Chondrocyte (in vitro differentiated cells): ENCODE measurements at places on chromosomes 5 and 9. TPM values are rescaled to one million over a fixed set of nuclear protein-coding genes. Genes with fewer than 3 reads are reported as not detected.

The PCDHGA5 gene
- total RNA-seq, result 0.15 to 0.48 TPM (median 0.27 TPM) in 3 replicates

The PCDHGC5 gene
- 1.7 to 3.6 TPM (median 2.0 TPM) in 3 replicates for total RNA-seq

GRCh38 chr9:98536542-98537173, 172.1 kb downstream of the GABBR2 start:
- no peak for DNase-seq
- H3K27me3 ChIP-seq, result peaks cover 21% of the 10 kb centered on the region
- no peak overlapping the region for H3K4me3 ChIP-seq

GRCh38 chr5:132639706-132640130, 18.3 kb upstream of the IL13 start:
- DNase-seq, result no peak
- no peak overlapping the region for H3K4me3 ChIP-seq
- H3K4me1 ChIP-seq, result peaks cover 3% of the 10 kb centered on the region
- peaks cover 34% of the 10 kb centered on the region for H3K36me3 ChIP-seq
